ENCODE measurements at places on chromosomes 7 and 10. TPM values are rescaled to one million over a fixed set of nuclear protein-coding genes. Genes with fewer than 3 reads are reported as not detected.

PRLHR gene
- not detected for polyA plus RNA-seq

AOAH gene
- polyA plus RNA-seq, result not detected

TAS2R5 gene
- 0.22 TPM for polyA plus RNA-seq

ZNF736 gene
- polyA plus RNA-seq, result 3.3 TPM

DNA sequence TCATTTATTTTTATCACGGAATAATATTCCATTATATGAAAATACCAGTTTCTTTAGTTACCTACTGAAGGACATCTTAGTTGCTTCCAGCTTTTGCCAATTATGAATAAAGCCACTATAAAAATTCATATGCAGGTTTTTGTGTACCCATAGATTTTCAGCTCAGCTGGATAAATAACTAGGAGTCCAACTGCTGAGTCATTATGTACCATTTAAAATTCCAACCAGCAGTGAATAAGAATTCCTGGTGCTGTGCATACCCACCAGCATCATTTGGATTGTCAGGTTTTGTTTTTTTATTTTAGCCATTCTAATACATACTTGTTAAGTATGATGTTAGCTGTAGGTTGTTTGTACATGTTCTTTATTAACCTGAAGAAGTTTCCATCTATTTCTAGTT is 14.5 kb downstream of the FAM24B start:
- peak; percentile 73 for DNase-seq

DNA sequence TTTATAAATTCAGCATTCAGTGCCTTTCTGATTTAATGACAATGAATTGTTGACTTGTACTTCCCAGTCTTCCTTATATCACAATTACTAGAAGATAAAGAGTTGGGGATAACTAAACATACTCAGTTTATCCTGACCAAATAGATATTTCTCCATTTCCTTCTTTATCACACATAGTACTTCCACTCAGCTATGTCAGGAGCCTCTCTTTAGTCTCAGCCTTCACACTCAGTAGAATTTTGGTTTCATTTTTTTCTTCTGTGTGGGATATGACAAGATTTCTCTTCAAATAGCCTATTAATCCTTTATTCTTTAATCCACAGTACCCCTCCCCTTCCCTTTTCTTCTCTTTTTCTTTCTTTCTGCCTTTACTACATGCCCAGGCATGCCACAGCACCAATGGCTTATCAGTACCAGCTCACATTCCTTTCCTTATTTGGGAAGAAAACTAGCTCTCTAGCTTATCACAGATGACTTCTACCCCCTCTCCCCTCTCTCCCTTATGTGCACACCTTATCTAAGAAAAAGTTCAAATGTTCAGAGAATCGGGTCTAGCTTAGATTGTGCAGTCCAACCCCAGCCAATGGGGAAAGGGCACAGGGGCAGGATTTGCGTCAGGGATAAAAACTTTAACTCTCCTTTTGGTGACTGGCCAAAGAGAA is 109.0 kb downstream of the PHF14 start:
- no peak for DNase-seq

DNA sequence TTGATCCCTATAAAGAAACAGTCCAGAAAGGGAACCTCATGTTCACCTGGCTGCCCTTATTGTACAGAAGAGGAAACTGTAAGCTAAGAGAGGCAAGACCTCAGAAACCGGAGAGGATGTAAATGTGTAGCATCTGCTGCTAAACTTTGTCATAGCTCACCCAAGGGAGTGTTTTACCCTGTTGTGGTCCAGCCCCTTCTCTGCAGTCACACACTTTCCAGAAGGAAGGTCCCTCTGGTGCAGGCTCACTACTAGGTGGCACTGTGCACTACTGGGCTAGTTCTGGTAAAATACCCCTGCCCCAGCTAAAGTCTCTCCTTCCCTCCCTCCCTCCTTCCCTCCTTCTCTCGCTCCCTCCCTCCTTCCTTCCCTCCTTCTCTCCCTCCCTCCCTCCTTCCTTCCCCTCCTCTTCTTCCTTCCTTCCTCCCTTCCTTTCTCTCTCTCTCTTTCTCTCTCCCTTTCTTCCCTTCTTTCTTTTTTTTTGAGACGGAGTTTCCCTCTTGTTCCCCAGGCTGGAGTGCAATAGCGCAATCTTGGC is 42.5 kb upstream of the LCOR start:
- DNase-seq, result no peak

- no peak for DNase-seq
Observed at GRCh38 chr10:122802282-122802681, 43.4 kb downstream of the CUZD1 start.

DNA sequence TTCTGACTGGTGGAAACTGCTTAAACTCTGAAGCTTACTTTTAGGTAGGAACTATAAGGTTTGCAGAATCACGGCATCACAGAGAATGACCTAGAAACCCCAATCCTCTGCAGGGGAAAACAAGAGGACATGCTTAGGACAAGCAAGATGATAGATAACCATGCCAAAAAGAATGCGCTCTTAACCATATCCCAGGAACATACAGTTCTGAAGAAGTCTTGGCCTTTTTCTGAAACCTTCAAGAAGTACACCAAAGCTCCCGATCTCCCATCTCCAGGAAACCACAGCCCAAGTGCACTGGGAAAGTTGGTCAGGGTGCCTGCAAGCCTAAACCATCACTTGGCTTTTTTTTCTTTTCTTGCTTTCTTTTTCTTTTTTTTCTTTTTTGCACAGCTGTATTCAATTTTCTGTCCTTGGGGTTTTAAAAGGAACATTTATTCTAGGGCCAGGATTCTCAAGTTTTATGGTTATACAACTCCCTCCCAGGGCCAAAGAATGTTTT is 12.2 kb upstream of the SVIL start:
- peak; percentile 57 for DNase-seq

DNA sequence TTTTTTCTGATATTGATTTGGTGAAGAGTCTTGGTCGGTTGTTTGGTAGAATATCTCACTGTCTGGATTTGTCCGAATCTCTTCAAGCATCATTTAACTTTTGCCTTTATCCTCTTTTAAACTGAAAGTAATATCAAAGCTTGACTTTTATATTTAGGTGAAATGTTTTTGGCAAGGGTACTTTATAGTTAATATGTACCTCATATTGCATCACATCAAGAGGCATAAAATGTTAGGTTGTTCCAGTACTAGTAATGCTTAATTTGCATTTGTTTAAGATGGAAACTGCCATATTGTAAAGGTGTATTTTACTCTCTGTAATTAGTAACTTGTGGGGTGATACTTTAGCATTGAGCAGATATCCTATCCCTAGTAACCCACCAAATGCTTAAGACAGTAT is 17.1 kb upstream of the DDX21 start:
- no peak for DNase-seq

DNA sequence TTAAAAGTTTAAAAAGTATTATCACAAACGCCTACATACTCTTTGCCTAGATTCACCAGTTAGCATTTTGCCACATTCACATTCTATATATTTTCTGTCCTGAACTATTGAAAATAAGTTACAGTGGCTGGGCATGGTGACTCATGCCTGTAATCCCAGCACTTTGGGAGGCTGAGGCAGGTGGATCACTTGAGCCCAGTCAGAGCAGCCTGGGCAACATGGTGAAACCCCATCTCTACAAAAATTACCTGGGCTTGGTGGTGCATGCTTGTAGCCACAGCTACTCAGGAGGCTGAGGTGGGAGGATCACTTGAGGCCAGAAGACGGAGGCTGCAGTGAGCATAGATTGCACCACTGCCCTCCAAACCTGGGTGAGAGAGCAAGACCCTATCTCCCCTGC is 5.3 kb downstream of the ARPC1A start:
- DNase-seq, result peak; percentile 46

DNA sequence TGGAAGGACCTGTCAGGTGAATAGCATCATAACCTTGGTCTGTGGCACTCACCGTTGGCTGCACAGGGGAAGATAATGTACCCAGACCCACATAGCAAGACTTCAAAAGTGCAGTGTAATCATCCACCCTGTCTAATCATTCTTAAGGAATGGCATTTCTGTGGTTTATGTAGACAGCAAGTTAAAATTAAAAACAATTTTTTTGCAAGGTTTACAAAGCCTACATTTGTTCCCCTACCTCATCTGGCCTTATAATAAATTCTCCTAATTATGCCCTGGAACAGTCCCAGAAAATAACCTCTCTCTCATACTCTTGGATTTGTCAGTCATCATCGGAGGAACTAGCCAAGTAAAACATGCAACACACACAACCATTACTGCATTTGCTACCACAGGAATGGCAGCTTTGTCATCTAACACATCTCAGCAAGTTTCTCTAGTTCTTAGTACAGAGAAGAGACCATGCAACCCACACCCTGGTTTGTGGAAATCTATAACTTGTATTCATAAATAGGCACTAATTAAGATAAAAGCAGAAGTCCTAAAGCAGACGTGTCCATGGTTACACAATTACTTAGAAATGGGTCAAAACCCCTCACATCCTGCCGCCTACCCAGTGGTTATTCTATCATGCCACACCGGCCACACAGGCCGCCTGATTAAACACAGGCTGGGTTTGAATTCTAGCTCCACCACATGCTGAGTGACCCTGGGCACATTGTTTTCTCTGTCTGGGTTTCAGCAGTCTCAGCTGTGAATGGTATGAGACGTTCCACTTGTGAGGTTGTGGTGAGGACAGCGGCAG is 19.1 kb downstream of the ABLIM1 start:
- DNase-seq, result peak; percentile 88

GRCh38 chr7:127532736-127533135 is 52.7 kb downstream of the GCC1 start:
- no peak for DNase-seq

DNA sequence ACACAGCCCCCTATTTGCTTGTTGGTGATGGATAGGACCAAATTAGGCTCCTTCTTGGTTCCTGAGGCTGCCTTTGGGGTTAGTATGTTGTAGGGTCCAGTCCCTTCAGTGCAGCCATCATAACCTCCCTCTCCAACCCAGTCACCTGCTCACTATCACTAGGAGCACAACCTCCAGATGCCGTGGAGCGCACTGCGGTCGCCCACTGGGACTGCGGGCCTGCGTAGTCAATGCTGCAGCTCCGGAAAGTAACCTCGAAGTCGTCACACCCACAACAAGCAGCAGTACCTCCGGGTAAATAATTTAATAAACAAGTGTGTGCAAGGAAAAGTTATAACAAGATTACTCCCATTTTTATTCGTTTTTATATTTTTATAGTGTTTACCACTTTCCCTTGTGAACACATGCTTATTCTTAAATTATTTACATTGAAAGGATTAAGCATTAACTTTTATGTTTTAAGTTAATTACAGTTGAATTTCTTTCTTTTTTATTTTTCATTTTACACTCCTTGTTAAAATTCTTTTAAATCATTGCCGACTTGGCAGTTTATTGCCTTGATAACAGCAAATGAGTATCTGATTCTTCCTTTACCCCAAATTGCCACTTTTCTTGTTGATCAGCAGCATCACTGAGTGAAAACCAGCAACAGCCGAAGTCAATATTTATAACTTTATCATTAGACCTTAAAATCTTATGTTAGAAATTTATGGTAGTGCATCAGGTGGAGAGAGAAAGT is 399.5 kb upstream of the LRGUK start:
- DNase-seq, result no peak

GRCh38 chr7:4552985-4553384 is 129.1 kb upstream of the FOXK1 start:
- no peak for DNase-seq

DNA sequence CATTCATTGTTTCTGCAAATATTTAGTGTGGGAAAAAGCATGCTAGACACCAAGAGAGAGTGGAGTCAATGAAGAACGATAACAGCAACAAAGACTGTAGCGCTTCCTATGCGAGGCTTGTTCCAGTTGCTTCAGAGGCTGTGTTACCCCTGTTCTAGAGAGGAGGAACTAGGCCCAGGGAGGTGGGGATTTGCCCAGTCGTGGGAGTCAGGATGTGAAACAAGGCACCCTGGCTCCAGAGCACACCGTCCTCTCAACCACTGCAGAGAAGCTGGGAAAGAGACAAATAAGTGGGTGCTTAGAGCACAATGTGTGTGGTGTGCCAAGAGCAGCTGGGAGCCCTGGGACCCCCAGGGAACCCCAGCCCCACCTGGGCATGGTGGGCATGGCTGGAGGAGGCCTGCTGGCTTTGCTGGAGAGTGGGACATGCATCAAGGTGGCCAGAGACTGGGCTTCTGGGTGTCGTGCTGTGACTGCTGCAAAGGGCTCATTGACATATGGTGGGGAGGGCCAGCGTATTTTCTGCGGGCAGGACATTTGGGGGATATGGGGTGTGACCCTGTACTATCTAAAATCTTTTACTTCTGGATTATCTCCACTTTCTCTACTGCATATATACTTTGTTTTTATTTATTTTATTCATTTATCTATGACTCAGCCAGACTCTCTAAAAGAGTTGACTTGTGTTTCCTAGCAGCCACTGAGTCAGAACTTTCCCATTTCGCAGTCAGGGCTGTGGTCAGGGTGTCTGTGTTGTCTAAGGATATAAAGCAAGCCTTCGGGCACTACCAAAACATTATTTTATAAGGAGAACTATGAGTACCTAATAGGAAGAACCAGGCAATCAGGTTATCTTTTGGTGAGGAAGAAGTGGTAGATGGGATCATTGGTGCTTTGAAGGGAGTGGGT is 95.4 kb downstream of the TCF7L2 start:
- DNase-seq, result peak; percentile 96

GRCh38 chr7:6256677-6257535 is 15.5 kb downstream of the CYTH3 start:
- DNase-seq, result peak; percentile 92

- DNase-seq, result no peak
Observed at GRCh38 chr7:77222065-77222464, 22.4 kb upstream of the FGL2 start.

GRCh38 chr7:22109761-22110160 is 164.1 kb upstream of the CDCA7L start:
- DNase-seq, result peak; percentile 52

GRCh38 chr10:54108961-54109360 is 692.1 kb downstream of the PCDH15 start:
- DNase-seq, result no peak

DNA sequence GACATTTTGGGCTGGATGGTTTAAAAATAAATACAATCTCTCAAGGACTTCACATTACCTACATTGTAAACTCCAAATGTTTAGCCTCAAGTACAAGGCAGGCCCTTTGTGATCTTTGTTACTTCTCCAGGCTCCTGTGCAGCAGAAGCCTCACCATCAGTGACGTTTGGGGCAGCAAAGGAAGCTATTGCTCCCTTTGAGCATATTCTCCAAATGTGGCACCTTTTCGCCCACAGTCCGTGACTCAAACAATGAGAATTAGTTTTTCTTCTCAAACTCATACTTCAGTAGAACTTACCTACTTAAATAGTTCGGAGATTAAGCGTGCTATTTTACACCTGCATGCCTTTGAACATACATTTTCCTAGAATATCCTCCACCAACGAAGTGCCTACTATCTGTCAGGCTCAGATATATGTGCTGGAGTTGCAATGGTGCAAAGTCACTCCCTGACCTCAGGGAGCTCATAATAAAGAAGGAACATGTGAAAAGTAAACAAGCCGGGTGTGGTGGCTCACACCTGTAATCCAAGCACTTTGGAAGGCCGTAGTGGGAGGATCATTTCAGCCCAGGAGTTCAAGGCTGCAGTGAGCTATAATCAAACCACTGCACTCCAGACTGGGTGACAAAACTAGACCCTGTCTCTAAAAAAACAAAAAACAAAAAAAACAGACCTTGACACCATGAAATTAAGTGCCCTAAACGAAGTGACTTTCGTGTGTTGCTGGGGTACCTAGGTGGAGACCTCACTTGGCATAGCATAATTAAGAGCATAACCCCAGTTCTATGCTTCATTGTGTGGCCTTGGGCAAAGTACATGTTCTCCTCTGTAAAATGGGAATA is 1.2 kb upstream of the ABCF2 start:
- no peak for DNase-seq

Data from GM23248 (cell line).